ENCODE measurements at places on chromosomes 3 and 15.
A peak's percentile ranks its signal among the peaks of the same experiment; 100 is the strongest.

- peaks cover 2% of the 10 kb centered on the region for H3K27me3 ChIP-seq
- no peak for DNase-seq
- H3K4me1 ChIP-seq, result peaks cover 13% of the 10 kb centered on the region
- H3K36me3 ChIP-seq, result peaks cover 12% of the 10 kb centered on the region
- no peak overlapping the region for H3K27ac ChIP-seq
Measured at GRCh38 chr3:67384016-67384415, 270.4 kb downstream of the SUCLG2 start.

DNA sequence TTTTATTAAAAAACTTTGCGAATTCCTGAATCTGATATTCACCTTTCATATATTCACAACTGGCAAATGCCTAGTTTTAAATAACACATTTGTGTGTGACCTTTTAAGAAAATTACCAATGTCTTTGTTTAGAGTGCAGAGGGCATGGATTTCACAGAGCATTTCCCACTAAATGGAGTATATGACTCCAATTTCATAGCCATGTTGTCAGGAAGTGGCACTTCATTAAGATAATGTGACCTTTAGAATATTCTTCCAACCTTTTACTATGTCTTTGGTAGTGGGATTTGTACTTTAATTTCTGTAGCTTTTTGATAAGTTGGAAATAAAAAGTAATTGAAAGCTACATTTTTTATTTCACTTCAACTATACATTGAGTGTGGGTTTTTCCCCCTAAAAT is 188.7 kb downstream of the NAALADL2 start:
- H3K4me1 ChIP-seq, result no peaks in the 10 kb centered on the region
- no peaks in the 10 kb centered on the region for H3K36me3 ChIP-seq
- H3K4me3 ChIP-seq, result no peak overlapping the region
- no peak for DNase-seq
- no peak overlapping the region for H3K27ac ChIP-seq

- H3K36me3 ChIP-seq, result no peaks in the 10 kb centered on the region
- DNase-seq, result no peak
- no peaks in the 10 kb centered on the region for H3K4me1 ChIP-seq
- no peak overlapping the region for H3K27ac ChIP-seq
Measured at GRCh38 chr3:97636465-97636864, 128.1 kb upstream of the ARL6 start.

DNA sequence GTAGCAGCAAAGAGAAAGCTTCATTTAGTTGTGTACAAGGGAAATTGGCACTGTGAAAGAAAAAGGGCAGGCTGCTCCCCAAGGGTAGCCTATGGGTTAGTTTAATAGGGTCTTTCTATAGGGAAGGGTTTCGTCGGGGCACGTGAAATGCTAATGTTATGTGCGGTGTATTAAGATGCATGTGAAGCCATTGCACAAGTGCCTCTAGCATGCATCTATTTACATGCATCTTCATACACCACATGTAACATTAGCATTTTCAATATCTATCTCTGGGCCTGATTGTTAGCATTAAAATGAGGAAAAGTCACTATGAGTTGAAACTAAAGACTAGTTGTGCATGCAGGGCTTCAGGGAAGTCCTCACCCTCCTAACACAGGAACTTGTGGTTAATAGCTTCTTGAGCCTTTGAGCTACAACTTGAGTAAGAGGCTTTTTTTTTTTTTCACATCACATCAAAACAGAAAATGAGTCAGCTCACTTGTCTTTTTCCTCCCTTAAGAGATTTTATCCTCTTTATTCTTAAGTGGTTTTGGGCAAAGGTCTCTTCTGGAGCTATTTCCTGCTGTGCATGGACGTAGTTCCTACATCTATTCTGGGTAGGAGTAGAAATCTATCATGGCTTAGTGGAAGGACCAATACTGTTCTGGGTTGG is 613.4 kb downstream of the ZPLD1 start:
- peak overlapping the region; percentile 60 for H3K4me3 ChIP-seq

DNA sequence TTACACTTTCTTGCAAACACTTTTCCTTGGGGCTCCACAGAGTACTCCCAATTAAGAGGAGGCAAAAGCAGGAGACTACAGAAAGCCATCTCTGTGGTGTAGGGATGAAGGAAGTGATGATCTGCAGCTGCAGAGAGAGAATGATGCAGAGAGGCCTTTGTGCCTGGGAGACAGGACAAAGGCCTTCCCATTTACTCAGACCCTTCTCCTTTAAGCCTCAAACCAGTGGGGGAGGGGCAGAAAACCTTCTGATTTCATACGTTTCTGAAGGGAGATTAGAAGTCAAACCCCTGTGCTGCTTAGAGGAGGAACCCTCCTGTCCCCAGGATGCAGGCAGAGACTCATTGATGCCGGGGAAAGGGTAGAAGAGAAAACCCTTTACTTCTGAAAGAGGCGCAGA is 130.8 kb downstream of the NEO1 start:
- peaks cover 3% of the 10 kb centered on the region for H3K27me3 ChIP-seq
- no peak for DNase-seq
- peaks cover 15% of the 10 kb centered on the region for H3K36me3 ChIP-seq
- H3K4me3 ChIP-seq, result no peak overlapping the region
- H3K27ac ChIP-seq, result no peak overlapping the region
- no peaks in the 10 kb centered on the region for H3K4me1 ChIP-seq

- H3K4me1 ChIP-seq, result peaks cover 2% of the 10 kb centered on the region
- peaks cover 5% of the 10 kb centered on the region for H3K36me3 ChIP-seq
- H3K27me3 ChIP-seq, result no peaks in the 10 kb centered on the region
- no peak overlapping the region for H3K27ac ChIP-seq
- DNase-seq, result peak; percentile 12
Measured at GRCh38 chr15:56428821-56429458, 36.0 kb downstream of the MNS1 start.

GRCh38 chr3:54191220-54191619 is 68.9 kb downstream of the CACNA2D3 start:
- H3K27me3 ChIP-seq, result peaks cover 2% of the 10 kb centered on the region
- H3K27ac ChIP-seq, result no peak overlapping the region
- no peaks in the 10 kb centered on the region for H3K4me1 ChIP-seq
- DNase-seq, result no peak

DNA sequence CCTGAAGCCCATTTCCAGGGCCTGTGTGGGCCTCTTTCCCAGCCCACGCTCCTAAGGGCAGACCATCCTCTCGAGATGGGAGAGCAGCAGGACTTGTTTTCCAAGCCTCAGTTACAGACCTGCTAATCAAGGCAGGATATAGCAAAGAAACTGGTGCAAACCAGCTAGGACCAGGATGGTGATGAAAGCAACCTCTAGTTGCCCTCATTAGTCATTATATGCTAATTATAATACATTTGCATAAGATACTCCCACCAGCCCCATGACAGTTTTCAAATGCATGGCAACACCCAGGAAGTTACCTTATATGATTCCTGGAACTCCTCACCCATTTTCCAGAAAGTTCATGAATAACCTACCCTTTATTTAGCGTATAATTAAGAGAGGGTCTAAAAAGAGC is 34.4 kb upstream of the TRH start:
- H3K4me1 ChIP-seq, result peaks cover 7% of the 10 kb centered on the region
- no peak overlapping the region for H3K4me3 ChIP-seq
- no peaks in the 10 kb centered on the region for H3K36me3 ChIP-seq

- no peaks in the 10 kb centered on the region for H3K27me3 ChIP-seq
- peak; percentile 6 for DNase-seq
- no peak overlapping the region for H3K4me3 ChIP-seq
- H3K36me3 ChIP-seq, result peaks cover 14% of the 10 kb centered on the region
- no peak overlapping the region for H3K27ac ChIP-seq
Measured at GRCh38 chr3:97940034-97940433, 32.2 kb downstream of the RIOX2 start.

GRCh38 chr15:74451322-74451721 is 9.6 kb downstream of the UBL7 start:
- H3K4me1 ChIP-seq, result no peaks in the 10 kb centered on the region
- H3K27ac ChIP-seq, result no peak overlapping the region
- H3K36me3 ChIP-seq, result peaks cover 51% of the 10 kb centered on the region
- no peak overlapping the region for H3K4me3 ChIP-seq
- H3K27me3 ChIP-seq, result peaks cover 2% of the 10 kb centered on the region

DNA sequence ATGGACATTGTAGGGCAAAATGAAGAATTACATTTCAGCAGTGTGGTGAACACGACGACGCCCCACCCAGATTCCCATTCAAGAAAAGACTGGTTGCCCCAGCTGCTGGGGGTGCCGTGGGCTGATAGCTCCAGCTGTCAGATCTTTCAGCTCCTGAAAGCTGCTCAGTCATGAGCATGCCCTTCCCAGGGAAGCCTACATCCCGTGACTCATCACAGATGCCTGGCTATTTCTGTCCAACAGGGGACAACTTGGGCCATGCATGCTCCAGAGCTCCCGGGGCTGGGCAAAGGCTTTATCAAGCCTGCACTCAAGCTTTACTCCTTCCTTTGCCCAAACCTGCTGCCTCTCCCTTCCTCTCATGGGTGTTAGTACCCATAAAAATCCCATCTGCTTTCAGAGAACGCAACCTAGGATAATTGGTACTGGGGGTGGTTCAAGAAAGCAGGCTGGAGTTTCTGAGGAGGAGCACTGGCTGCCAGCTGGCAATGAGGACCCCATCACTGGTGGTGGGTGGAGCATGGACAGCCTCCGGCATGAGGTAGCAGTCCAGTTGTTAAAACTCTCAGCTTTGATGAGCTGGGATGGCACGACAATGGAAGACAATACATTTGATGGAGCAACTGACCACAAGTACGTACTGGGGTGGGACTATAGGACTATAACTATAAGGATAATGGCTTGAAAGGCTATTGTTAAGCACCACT is 16.4 kb upstream of the ST8SIA2 start:
- H3K4me1 ChIP-seq, result no peaks in the 10 kb centered on the region
- no peak for DNase-seq
- peaks cover 2% of the 10 kb centered on the region for H3K27me3 ChIP-seq
- no peak overlapping the region for H3K4me3 ChIP-seq
- no peaks in the 10 kb centered on the region for H3K36me3 ChIP-seq

- no peak overlapping the region for H3K4me3 ChIP-seq
- H3K27me3 ChIP-seq, result no peaks in the 10 kb centered on the region
- no peak overlapping the region for H3K27ac ChIP-seq
- DNase-seq, result no peak
- H3K36me3 ChIP-seq, result peaks cover 27% of the 10 kb centered on the region
Measured at GRCh38 chr3:193617628-193618027, 24.6 kb downstream of the OPA1 start.

- H3K36me3 ChIP-seq, result peaks cover 10% of the 10 kb centered on the region
- H3K27ac ChIP-seq, result peak overlapping the region; percentile 99
- peaks cover 54% of the 10 kb centered on the region for H3K4me1 ChIP-seq
- peaks cover 12% of the 10 kb centered on the region for H3K27me3 ChIP-seq
Measured at GRCh38 chr3:51384055-51384725, 901 bp upstream of the MANF start.

- DNase-seq, result no peak
- H3K36me3 ChIP-seq, result no peaks in the 10 kb centered on the region
- H3K27ac ChIP-seq, result no peak overlapping the region
- peaks cover 52% of the 10 kb centered on the region for H3K4me1 ChIP-seq
- peaks cover 46% of the 10 kb centered on the region for H3K27me3 ChIP-seq
- H3K4me3 ChIP-seq, result peak overlapping the region; percentile 44
Measured at GRCh38 chr15:31326875-31327668, 437 bp downstream of the KLF13 start.

- no peaks in the 10 kb centered on the region for H3K36me3 ChIP-seq
- no peak overlapping the region for H3K27ac ChIP-seq
Measured at GRCh38 chr3:98732286-98733052, 30.7 kb upstream of the ST3GAL6 start.

- no peak overlapping the region for H3K4me3 ChIP-seq
- H3K36me3 ChIP-seq, result no peaks in the 10 kb centered on the region
- no peaks in the 10 kb centered on the region for H3K4me1 ChIP-seq
- no peak overlapping the region for H3K27ac ChIP-seq
- H3K27me3 ChIP-seq, result peaks cover 3% of the 10 kb centered on the region
Measured at GRCh38 chr3:170689296-170689829, 103.5 kb upstream of the SLC7A14 start.

GRCh38 chr15:87154761-87155160 is 1075.1 kb downstream of the AGBL1 start:
- H3K27me3 ChIP-seq, result peaks cover 3% of the 10 kb centered on the region
- DNase-seq, result no peak
- no peaks in the 10 kb centered on the region for H3K36me3 ChIP-seq
- H3K4me3 ChIP-seq, result no peak overlapping the region

DNA sequence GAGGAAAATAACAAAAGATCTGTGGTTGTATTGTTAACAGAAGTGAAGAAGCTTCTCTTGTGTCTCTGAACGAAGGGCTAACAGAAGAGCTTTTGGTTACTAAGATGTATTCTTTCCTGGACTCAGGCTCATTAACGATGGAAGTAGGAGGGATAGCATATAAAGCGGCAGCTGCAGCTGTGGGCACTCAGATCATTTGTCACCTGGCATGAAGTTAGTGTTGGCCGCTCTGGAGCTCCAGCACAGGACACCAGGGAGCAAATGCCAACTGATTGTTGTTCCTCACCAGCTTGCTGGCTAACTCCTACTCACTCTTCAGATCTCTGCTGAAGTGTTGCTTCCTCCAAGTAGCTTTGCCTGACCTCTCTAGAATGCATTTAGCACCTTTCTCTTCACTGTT is 15.5 kb upstream of the SLITRK3 start:
- H3K27me3 ChIP-seq, result no peaks in the 10 kb centered on the region
- no peaks in the 10 kb centered on the region for H3K36me3 ChIP-seq
- H3K4me3 ChIP-seq, result no peak overlapping the region
- no peaks in the 10 kb centered on the region for H3K4me1 ChIP-seq
- no peak for DNase-seq
- no peak overlapping the region for H3K27ac ChIP-seq

- peaks cover 9% of the 10 kb centered on the region for H3K4me1 ChIP-seq
- DNase-seq, result no peak
- peak overlapping the region; percentile 53 for H3K27ac ChIP-seq
- H3K4me3 ChIP-seq, result peak overlapping the region; percentile 85
- H3K27me3 ChIP-seq, result peaks cover 4% of the 10 kb centered on the region
Measured at GRCh38 chr3:122246199-122246598, 62.7 kb downstream of the CASR start.

GRCh38 chr3:36965440-36965839 is 20.6 kb upstream of the TRANK1 start:
- DNase-seq, result no peak
- H3K27ac ChIP-seq, result no peak overlapping the region
- H3K4me1 ChIP-seq, result peaks cover 13% of the 10 kb centered on the region
- no peaks in the 10 kb centered on the region for H3K36me3 ChIP-seq
- H3K4me3 ChIP-seq, result no peak overlapping the region

DNA sequence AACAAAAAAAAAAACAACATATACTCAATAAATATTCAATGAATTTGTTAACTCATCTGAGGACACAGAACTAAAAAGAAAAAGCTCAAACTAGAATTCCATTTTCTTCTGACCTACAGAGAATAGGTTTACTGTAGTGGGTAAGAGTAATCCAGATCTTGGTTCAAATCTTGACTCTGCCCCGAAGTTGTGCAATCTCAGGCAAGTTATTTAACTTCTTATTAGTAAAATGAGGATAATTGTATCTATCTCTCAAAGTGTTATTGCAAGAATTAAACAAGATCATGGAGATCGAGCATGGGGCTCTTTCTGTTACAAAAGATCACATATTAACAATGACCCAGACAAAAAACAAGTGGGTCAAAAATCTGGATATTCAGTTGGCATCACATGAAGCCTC is 41.1 kb upstream of the OXTR start:
- no peak overlapping the region for H3K4me3 ChIP-seq
- H3K36me3 ChIP-seq, result no peaks in the 10 kb centered on the region
- no peak overlapping the region for H3K27ac ChIP-seq
- DNase-seq, result no peak

Data from immature natural killer cell (primary cell).